ENCODE measurements at places on chromosomes 1 and 21. TPM values are rescaled to one million over a fixed set of nuclear protein-coding genes. Genes with fewer than 3 reads are reported as not detected.

- H3K27me3 ChIP-seq, result no peaks in the 10 kb centered on the region
- no peaks in the 10 kb centered on the region for H3K4me1 ChIP-seq
Observed at GRCh38 chr1:97996880-97997279, 76.0 kb upstream of the DPYD start.

GRCh38 chr1:25553749-25554429 lies 10.5 kb downstream of the LDLRAP1 start:
- DNase-seq, result no peak
- H3K4me1 ChIP-seq, result peaks cover 22% of the 10 kb centered on the region
- H3K27me3 ChIP-seq, result no peaks in the 10 kb centered on the region
- H3K4me3 ChIP-seq, result no peak overlapping the region

- no peak overlapping the region for H3K27ac ChIP-seq
- peaks cover 11% of the 10 kb centered on the region for H3K4me1 ChIP-seq
- H3K36me3 ChIP-seq, result no peaks in the 10 kb centered on the region
Observed at GRCh38 chr21:16563116-16563515, 833.3 kb downstream of the USP25 start.

SFN gene
- total RNA-seq, result not detected

DNA sequence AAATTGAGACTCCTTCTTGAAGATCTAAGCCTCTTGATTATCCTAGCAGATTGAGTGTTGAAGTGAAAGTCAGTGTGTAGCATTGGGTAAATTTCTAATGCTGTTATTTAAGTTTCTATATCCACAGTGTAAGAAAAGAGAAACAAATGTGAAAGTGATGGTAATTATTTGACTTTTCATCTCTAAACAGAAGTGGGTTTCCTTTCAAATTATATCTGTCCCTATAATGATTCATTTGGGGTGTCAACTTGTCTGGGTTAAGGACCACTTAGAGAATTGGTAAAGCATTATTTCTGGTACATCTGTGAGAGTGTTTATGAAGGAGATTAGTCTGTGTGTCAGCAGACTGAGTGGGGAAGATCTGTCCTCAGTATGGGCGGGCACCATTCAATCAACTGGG lies 133.0 kb upstream of the HMCN1 start:
- H3K27me3 ChIP-seq, result no peaks in the 10 kb centered on the region
- no peak overlapping the region for H3K4me3 ChIP-seq
- H3K27ac ChIP-seq, result no peak overlapping the region
- H3K36me3 ChIP-seq, result no peaks in the 10 kb centered on the region

- H3K27ac ChIP-seq, result peak within 1 kb of the TSS; percentile 88
- H3K27me3 ChIP-seq, result no peaks in the 10 kb centered on the region
- DNase-seq, result peak; percentile 91
- H3K36me3 ChIP-seq, result no peaks in the 10 kb centered on the region
- H3K4me3 ChIP-seq, result peak within 1 kb of the TSS; percentile 72
Observed at GRCh38 chr1:55039342-55040082, at the start of gene PCSK9. Gene PCSK9 (plus strand): TSS chr1:55039548. CDS start chr1:55039838, 290 bp downstream.

GRCh38 chr1:69824932-69825331 lies 257.2 kb downstream of the LRRC7 start:
- H3K27ac ChIP-seq, result no peak overlapping the region
- no peak for DNase-seq
- H3K4me1 ChIP-seq, result no peaks in the 10 kb centered on the region
- H3K4me3 ChIP-seq, result no peak overlapping the region
- no peaks in the 10 kb centered on the region for H3K27me3 ChIP-seq

CRYAA gene
- 10.6 TPM for total RNA-seq

ADAMTS1 gene
- total RNA-seq, result 2.7 TPM

GRCh38 chr1:38027201-38028104 lies 14.9 kb downstream of the UTP11 start:
- no peaks in the 10 kb centered on the region for H3K27me3 ChIP-seq
- DNase-seq, result no peak
- H3K27ac ChIP-seq, result no peak overlapping the region
